ENCODE measurements at places on chromosomes 3 and 15.

DNA sequence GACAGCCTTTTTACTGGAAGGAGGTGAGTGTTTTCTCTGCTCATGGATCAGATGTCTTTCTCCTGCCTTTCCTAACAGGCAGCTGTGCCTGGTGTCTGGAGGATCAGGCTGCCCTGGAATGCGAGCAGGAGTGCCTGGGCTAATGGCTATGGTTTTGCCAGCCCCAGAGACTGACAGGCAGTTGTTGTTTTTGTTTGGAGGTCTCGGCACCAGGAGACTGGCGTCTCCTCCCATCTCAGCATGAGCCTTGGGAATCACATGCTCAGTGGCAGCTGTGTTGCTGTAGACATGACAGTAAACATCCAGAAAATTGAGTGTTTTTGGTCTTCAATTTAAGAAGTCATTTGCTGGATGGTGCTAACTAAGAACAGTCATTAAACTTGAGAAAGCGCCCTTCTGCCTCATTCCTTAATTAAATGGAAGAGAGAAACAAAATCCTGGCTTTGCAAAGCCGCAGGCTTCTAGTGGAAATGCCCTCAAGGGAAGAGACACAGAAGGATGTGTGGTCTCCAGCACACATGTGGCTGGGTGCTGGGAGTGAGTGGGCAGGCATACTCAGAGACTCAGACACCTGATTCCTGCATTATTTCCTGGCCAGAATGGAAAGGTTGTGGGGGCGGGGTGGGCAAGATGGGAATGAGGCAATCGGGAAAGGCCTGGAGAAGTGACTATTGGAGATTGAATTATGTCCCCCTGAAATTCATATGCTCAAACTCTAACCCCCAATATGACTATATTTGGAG lies 97.0 kb upstream of the NMNAT3 start:
- DNase-seq = peak; percentile 78

DNA sequence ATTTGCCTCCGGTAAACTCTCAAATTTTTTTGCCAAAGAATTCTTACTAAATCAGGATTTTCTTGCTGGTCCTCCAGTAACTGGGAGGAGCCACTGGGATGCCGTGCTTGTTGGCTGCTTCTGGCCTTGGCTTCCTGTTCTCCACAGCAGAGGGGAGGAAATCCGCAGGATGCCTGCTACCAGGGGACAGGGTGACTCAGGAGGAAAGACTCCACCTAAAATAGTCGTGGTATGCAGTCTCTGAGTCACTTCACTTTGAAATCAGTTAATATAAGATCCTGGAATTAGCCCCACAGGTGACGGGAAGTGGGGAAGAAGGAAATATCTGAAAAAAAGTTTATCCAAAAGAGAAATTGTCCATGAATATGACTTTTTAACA lies 6.5 kb upstream of the TM4SF18 start:
- peak; percentile 75 for DNase-seq

- DNase-seq = no peak
Observed at GRCh38 chr3:114525278-114525677, 231.4 kb downstream of the TIGIT start.

DNA sequence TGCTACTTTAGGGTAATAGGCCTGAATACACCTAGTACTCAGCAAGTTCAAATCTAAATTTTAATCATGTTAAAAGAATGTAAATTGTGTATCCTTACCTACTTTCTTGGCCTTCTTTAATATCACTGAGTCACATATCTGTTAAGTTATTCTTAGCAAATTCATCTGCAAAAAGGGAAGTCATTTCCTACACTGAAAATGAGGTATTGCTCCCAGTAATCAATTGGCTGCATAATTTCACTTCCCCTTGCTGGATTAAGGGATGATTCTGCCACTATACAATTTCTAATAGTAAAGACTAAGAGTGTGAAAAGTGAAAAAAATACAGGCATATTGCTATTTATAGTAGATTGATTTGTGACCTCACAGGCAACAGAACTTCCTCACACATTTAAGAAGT lies 47.8 kb downstream of the CCDC54 start:
- no peak for DNase-seq

DNA sequence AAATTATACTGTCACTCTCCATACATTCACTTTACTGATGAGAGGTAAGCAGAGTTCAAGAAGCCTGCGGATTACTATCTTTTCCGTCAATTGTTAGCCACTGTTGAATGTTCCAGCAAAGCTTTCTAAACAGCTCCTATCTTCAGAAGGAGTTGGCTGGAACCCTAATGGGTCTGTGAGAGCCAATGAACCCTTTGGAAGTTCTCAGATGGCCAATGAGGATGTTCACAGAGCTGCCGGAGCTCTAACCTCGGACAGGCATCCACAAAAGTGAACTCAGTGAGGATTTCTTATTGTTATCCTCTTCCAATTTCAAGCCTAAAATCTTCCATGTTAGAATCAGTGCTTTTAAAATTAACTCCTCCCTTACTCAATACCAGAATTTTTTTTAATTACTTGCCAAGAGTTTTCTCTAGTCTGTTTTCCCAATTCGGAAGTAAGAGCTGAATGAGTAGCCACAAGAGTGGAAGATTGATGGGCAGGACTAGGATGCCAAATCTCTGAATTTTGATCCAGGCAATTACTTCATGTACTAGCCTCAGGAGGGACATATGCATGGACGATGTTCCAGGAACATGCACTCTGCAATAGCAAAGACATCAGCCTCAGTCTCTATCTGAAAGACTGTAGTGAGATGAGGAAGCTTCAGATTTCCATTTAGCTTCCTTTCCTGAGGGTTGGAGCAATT lies 78.1 kb downstream of the AGBL1 start:
- DNase-seq = no peak

DNA sequence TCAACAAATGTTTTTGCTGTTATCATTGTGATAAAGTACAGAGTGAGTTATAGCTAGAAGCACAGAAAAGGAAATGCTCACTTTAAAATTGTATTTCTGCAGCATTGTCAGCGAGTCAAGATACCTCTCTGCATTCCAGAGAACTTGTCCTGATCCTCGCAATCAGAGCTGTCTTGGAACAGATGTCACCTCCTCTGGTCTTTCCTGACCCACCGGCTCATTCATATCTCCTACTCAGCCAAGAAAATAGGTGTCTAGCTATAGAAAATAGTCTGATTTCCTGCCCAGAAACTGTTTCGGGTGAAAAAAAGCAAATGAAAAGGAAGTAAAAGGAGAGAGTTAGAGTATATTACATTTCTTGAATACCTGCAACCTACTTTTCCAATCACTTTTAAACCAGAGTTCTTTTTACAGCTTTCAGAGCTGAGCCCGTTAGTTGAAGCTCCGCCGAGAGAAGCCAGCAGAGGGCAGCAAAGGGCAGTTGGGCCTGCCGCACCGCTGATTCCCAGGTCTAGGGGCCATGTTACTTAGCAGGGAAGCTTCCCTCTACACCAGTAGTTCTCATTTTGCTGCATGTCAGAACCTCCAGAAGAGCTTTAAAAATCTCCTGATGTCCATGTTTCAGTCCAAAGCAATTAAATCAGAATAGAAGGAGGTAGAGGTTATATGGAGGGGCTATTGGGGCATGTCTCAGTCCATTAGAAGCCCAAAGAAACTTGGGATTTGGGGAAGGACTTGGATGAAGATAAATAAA lies 185.7 kb upstream of the THRB start:
- DNase-seq = no peak

DNA sequence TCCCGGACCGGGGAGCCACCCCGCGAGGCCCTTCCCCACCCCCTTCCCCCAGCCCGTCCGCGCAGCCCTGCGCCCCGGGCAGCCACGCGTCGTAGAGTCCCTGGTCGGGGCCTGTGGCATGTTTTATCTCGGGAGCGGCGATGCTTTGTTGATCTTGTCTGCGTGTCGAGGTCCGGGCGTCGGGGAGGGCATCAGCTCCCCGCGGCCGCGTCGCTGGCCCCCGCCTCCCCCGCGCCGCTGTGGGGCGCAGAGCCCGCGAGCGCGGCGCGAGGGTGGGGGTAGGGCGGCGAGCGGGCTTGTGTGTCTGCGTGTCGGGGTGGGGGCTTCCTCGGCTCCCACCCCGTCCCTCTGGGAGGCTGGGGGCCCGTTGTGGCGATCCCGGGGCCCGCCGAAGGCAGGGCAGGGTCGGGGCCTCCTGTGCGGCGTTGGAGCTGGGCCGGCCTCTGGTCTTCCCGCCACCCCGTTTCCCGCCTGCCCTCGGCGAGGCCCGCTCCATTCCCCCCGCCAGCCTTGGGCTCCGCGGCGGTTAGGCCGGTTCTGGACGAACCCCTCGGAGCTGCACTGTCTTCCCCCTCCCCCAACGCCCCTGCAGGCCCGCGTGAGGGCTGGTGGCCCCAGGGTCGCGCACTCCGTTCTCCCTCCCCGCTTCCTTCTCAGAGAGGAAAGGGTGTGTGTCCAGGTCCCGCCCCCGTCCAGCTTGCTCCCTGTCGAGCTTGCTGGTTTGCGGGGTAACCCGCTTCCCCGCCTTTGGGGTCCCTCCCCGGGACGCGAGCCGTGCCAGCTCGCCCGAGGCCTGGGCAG lies 695 bp downstream of the GMPS start:
- DNase-seq = peak; percentile 41

- DNase-seq = no peak
Observed at GRCh38 chr15:63155486-63155885, 1.8 kb downstream of the RPS27L start.

- no peak for DNase-seq
Observed at GRCh38 chr3:75272691-75273090, 391.4 kb upstream of the FRG2C start.

GRCh38 chr3:179769411-179770247 lies 116.8 kb downstream of the USP13 start:
- no peak for DNase-seq

- DNase-seq = no peak
Observed at GRCh38 chr3:184672977-184673870, 38.6 kb downstream of the MAGEF1 start.

GRCh38 chr3:188817103-188817934 lies 354.5 kb upstream of the TPRG1 start:
- DNase-seq = no peak

DNA sequence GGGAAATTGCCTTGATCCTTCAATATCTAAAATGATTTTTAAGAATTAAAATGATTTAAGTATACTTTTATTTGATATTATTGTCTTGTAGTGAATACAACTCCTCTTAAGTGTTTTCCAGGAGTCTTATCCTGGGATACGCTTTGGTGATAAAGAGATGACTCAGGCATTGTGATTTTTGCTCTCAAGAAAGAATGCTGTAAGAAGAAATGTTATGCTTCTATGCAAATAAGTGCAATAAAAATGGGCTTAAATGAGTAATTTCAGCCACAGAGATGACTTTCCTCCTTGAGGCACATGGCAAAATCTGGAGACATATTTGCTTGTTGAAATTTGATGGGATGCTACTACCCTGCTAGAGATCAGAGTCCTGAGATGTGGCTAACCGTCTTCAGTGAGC lies 358.6 kb upstream of the BCHE start:
- DNase-seq = no peak

DNA sequence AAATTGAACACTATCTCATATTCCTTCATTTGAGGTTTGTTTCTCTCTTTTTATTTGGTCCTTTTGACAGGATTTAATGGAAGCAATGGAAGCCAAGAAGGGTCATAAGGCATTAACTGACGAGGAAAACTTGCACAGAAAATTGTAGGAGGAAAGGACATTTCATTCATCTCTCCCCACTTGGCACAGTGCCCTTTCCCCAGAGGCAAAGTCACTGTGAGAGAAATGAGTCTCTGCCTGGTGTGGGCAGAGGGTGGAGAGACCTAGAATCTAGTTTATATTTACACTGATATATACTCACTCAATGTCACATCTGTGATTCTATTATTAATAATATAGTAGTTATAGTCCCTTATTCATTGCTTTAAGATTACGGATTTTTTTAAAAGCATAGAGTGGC lies 324.6 kb upstream of the IL12A start:
- DNase-seq = peak; percentile 56

- DNase-seq = no peak
Observed at GRCh38 chr3:98359993-98360675, 6.5 kb downstream of the OR5K4 start.

Data from COR-L47 (cell line).